ENCODE measurements at places on chromosomes 16 and 17.

GRCh38 chr16:52528393-52529065 lies 18.4 kb downstream of the TOX3 start:
- DNase-seq: no peak

- no peak for DNase-seq
Observed at GRCh38 chr17:67492824-67493517, 115.9 kb downstream of the PITPNC1 start.

DNA sequence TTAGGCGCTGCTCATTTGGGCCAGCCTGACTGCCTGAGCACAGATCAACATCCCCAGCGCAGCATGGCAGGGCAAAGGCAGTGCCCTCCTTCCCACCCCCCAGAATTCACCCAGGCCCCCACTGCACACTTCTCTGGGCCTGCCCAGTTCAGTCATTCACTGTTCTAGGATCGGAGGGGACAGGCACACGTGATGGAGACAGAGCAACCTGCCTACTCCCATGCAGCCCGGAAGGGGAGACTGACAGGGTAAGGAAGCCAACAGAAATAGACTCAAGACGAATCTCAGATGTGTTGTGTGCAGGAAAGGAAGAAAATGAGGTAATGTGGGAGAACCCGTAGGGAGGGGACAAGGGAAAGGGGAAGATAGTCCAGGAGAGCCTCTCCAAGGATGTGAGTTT lies 59.2 kb upstream of the LYRM9 start:
- DNase-seq: no peak

DNA sequence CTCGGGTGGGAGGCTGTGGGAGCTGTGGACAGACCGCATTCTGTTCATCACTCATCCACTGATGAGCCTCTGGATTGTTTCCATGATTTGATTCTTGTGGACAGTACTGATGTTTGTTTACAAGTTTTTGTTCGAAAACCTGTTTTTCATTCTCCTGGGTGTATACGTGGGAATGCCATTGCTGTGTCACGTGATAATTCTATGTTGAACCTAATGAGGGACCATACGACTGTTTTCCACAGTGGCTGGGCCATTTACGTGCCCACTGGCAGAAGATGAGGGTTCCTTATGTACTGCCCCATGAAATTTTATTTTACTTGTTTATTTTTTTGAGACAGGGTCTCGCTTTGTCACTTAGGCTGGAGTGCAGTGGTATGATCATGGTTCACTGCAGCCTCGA lies 2.6 kb upstream of the ALG1 start:
- no peak for DNase-seq

GRCh38 chr16:74862743-74863244 lies 88.2 kb upstream of the FA2H start:
- DNase-seq: no peak

DNA sequence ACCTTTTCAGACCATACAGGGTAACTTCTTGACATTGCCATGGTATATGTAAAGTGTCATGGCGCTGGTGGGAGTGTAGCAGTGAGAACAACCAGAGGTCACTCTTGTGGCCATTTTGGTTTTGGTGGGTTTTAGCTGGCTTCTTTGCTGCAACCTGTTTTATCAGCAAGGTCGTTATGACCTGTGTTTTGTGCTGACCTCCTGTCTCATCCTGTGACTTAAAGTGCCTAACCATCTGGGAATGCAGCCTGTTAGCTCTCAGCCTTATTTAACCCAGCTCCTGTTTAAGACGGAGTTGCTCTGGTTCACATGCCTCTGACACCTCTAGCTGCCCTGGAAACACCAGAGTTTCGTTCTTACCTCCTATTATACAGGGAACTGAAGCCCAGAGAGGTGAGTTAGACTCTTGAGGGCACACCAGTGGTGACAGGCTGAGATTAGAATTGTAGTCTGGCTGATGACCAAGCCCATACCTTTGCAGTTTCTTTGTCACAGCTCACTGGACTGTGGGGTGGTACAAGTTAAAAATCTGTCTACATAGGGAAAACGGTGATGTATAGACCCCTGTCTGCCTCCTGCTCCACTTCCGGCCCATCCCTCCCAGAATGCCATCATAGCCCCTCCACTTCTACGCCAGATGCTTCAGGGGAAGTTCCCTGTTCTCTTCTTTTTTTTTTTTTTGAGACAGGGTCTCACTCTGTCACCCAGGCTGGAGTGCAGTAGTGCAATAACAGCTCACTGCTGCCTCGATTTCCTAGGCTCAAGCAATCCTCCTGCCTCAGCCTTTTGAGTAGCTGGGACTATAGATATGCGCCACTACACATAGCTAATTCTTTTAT lies 21.0 kb downstream of the KSR1 start:
- no peak for DNase-seq

GRCh38 chr16:29700253-29700987 lies 21.4 kb downstream of the QPRT start:
- DNase-seq: peak; percentile 78

DNA sequence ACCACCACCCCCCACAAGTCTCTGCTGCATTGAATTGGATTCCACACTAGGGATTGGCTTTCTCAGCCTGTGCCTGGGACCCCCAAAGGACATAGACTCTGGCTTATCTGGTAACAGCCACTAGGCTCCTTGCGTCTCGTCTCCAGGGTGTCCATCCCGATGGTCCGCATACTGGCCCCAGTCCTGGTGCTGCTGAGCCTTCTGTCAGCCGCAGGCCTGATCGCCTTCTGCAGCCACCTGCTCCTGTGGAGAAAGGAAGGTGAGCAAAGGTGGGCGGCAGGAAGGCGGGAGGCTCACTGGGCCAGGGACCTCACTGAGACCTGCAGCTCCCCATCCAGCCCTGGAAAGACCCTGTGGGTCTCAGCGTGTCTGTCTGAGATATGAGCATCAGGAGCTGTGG lies 8.1 kb downstream of the CD300LG start:
- DNase-seq: no peak

- no peak for DNase-seq
Observed at GRCh38 chr16:27778926-27779570, 229.1 kb downstream of the KATNIP start.

DNA sequence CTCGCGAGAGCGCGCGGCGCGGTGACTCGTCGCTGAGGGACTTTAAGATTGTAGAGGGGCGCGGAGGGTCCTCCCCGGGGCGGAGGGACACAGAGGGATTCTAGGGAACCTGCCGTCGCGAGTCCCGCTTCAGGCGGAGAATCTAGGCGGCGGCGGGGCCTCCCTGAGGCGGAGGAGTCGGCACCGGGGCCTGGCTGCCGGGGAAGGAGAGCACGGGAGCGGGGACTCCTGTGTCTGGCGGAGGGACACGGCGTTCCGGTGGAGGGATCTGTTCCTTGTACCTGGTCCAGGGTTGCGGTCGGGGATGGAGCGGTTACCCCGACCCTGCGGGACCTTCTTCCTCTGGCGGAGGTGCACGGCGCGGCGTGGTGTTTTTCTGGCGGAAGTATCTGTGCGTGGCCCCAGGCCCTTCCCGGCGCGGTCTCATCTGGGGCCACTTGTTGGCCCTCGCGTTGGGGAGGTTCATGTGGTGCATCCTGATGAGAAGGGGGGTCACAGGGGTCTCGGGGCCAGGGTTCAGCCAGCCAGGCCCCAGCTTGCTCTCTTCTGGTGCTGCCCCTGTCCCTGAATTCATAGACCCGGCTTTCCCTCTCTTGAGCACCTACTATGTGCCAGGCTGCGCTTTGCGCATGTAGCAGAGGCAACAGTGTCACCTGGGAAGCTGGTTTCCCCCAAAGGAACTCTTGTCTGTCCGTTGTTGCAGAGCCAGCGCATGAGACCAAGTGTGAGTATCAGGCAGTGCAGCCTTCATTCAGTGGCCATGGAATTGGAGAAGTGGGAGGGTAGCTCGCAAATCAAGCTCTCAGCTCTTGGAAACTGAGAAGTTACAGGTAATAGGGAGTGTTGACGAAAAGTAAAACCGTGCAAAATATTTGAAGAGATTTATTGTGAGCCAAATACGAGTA lies 563 bp upstream of the ZKSCAN2 start:
- DNase-seq: peak; percentile 85

- no peak for DNase-seq
Observed at GRCh38 chr17:18851201-18851600, 6.7 kb upstream of the PRPSAP2 start.

DNA sequence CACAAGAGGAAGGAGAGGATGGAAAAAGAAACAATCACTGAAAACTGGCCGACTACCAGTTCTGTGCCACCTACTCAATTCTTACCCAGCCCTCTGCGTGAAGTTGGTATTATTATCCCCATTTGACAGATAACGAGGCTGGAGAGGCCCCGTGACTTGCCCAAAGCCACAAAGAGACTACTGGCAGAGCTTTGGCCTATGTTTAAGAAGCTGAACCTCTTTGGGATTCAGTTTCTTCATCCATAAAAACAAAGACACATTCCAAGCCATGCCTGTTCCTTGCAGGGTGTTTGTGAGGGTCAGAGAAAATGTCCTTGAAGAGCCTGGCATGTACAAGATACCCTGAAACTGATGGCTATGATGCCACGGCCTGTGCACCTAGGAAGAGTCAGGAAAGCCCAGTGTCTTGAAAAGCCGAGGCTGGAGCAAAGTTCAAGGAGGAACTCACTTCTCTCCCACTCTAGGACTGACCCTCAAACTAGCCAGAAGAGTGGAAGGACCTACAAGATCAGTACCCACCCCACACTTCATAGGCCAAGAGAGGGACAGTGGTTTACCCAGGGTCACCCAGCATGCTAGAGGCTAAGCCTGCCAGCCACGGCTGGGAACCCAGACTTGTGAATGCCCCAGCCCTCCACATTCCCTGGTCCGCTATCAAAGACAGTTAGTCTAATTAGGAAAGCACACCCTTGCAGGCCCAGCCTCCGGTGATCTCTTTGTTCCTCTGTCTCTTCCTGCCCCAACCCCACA lies 1.6 kb upstream of the ACSF2 start:
- no peak for DNase-seq

DNA sequence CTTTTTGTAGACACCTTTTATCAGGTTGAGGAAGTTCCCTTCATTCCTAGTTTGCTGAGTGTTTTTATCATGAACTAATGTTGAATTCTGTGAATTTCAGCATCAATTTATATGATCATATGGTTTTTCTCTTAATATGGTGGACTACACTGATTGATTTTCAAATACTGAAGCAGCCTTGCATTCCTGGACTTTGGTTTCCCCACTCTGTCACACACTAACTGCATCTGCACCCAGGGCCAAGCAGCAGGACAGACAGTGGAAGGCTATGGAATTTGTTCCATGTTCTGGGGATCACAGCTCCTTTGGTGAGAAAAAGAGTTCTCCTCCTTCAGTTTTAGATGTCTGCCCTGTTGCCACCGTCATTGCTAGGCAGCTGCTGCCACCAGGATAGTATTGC lies 7.8 kb downstream of the TERF2 start:
- DNase-seq: no peak

GRCh38 chr17:74738051-74738996 lies 1.3 kb downstream of the RAB37 start:
- DNase-seq: no peak

GRCh38 chr16:8727857-8728618 lies 53.6 kb downstream of the ABAT start:
- DNase-seq: no peak

DNA sequence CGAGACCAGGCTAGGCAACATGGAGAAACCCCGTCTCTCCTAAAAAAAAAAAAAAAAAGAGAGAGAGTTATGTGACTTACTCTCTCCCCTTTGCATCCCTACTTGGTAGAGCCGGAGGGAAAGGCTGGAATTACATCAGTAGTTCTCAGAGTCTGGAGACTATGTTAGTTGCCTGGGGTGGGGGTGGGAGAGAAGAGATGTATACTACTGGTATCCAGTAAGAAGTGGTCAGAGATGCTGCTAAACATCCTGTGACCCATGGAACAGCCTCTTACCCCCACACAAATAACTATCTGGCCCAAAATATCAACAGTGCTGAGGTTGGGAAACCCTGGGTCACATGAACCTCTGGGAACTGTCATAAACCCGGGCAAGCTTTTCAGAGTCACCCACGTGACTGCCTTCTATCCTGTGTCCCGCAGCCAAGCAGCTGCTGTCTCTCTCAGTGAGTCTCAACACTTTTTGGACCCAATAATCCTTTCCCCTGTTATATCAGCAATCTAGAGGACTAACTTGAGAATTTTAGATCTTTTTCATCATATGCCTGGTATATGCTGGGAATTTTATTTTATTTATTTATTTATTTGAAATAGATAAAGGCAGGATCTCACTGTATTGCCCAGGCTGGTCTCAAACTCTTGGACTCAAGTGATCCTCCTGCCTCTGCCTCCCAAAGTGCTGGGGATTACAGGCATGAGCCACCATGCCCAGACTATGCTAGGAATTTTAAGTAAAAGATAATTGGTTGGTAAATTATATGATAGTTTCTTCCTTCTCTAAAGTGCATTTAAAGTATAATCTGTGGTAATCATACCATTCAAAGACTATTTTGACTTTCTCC lies 8.7 kb downstream of the EIF1 start:
- peak; percentile 87 for DNase-seq

DNA sequence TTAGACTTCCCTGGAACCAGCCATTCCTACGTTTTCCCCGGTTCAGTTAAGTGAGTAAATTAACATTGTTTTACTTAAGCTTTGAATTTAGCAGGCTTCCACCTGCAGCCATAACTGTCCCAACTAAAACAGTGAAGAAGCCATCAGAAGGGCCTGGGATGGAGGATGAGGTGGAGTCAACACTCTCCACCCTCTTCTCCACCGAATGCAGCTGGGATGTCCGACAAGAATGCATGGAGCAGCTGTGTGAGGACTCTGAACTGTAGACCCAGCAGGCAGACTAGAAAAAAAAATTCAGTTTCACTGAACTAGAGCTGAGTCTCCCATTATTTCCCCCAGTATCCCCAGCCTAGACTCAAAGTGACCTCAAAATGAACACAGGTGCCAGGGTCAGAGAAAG lies 114.8 kb downstream of the C16orf95 start:
- no peak for DNase-seq

- peak; percentile 68 for DNase-seq
Observed at GRCh38 chr16:19167710-19168370, at the start of gene SYT17. Gene SYT17 (plus strand): TSS chr16:19168240. CDS start chr16:19168647, 407 bp downstream.

DNA sequence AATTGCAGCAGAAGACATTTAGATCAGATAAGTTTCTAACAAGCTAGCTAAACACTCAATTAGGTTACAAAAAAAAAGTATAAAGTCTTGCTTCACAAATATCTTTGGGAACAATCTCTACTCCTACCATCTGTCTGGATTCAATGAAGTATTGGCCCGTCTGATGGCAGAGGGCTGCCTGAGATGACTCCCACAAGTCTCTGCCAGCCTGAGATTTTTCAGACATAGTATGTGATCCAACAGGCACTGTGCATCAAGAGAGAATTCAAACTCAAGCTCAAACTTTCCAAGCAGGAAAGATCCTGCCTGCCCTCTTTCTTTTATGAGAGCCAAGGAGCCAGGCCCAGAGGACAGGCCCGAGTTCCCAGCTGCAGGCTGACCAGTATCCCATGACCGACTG lies 22.6 kb downstream of the SLC39A11 start:
- no peak for DNase-seq

DNA sequence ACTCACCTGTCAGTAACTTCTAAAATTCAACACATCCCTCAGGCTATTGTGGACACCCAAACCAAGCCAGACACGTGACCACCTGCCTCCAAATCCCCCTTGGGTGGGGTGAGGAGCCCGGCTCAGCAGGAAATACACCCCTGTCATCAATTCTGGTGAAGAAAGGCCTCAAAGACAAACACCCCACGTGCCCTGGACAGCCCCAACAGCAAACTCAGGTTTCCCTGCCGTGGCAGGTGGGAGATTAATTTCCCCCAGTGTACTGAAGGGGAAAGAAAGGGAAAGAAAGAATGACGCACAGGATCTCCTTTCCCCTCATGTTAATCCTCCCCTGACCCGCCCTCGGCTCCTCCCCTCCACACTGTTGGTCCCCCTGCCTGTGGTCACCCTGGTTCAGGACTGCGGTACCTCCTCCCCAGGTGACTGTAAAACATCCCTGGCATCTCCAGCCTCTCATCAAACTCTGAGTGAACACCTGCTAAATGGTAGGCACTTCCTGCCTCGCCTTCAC lies 98.3 kb downstream of the ZNF423 start:
- no peak for DNase-seq

- no peak for DNase-seq
Observed at GRCh38 chr16:80947708-80948625, 58.7 kb downstream of the CMC2 start.

Data from suprapubic skin (tissue), 4 donors.